Left renal cortex interstitium (tissue), 4 donors: ENCODE measurements at places on chromosomes 5 and 9. TPM values are rescaled to one million over a fixed set of nuclear protein-coding genes. Genes with fewer than 3 reads are reported as not detected.

C9orf152 gene
- 0.52 TPM for polyA plus RNA-seq

MARCOL gene
- not detected for polyA plus RNA-seq

GRCh38 chr5:103298117-103298516, 39.6 kb downstream of the MACIR start:
- no peak for DNase-seq

DNA sequence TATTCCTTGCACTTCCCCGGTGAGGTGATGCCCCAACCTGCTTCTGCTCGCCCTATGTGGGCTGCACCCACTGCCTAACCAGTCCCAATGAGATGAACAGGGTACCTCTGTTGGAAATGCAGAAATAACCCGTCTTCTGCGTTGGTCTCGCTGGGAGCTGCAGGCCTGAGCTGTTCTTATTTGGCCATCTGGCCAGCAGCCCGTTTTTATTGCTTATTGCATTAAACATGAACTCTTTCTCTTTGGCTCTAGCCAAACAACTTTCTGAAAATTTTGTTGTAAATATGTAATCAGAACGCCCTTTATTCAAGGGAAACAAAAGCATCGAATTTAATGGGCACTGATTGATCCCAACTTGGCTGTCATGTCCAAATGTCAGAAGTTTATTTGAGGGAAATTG, 124.7 kb upstream of the FTMT start:
- no peak for DNase-seq
